Suppressor macrophage (primary cell): ENCODE measurements at places on chromosomes 2 and 18.
A peak's percentile ranks its signal among the peaks of the same experiment; 100 is the strongest.

DNA sequence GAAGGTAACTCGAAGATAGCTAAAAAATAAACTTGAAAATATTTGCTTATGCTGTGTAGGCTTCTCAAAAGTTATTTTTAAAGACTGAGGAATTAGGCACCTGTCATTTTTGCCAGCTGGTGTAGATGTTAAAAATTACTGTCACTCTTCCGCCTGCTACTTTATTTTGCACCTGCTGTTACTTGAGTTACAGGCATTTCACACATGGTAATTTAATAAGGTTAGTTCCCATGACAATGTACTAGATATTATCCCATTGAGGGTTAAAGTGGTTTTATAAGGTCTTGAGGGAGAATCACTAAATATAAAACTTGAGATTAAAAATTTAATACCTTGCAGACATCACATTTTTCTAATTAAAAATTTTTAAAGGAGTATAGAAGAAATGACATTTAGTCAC is 26.6 kb downstream of the MYL1 start:
- no peak for DNase-seq

DNA sequence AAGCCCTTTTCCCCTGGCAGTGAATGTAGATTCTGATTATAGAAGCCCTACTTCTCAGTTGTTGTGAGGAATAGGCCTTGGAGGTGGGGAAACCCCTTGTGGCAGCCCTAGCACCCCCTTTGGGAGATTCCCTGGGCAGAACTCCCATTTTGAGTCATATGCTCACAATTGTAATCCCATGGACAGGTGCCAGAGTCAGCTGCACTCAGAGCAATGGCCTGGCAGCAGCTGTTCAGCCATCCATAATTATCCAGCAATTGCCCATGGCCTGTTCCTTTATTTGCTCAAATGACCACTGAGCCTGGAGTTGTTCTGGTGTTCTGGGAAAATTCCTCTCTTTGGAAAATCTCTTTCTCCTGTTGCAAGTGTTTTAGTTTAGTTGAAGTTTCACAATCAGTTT is 71.7 kb downstream of the PTRHD1 start:
- peak; percentile 17 for DNase-seq

GRCh38 chr2:100823665-100824438 is 3.9 kb downstream of the NPAS2 start:
- DNase-seq = no peak

GRCh38 chr2:237786936-237787335 is 11.6 kb upstream of the RBM44 start:
- no peak for DNase-seq

DNA sequence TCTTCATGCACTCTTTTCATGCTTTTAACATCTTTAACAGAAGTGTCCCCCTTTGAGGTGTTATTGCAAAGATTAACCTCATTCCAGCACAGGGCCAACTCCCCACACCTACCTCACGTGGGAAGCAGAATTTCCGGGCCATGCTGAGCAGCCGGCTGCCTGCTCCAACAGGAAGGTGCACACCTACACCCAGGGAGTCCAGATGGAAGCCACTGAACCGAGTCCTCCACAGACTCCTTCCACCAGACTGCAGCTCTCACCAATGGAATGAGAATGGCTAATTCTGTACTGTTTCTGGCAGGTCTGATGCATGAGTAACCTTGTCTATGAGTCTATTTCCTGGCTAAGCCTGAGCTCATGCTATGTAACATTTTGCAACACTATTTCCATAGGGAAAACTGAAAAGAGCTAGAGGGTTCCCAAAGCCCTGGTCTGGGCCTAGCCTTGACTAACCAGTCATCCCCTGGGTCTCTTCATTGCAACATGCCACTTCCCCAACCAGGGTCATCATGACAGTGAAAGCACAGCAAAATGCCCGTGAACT is 11.0 kb downstream of the ERFE start:
- peak; percentile 62 for DNase-seq

GRCh38 chr18:13726972-13727331 is 479 bp downstream of the RNMT start:
- no peak for DNase-seq

GRCh38 chr2:219352448-219353023 is 20.0 kb upstream of the RESP18 start:
- DNase-seq = peak; percentile 93

DNA sequence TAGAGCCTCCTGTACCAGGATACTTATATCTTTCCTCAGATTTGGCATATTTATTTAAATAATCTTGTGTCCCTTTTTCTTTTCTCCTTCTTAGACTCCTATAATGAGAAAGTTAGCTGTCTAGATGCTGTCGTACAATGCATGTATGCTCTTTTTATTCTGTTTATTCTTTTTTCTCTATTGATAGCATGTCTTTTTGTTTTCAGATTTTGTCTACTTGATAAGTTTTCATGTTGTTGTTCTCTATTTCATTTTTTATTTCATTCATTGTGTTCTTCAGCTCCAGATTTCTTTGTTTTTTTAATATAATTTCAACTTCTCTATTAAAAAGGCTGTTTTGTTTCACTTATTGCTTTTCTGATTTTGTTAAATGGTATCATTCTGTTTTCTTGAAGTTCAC is 674.3 kb upstream of the POU3F3 start:
- no peak for DNase-seq

- no peak for DNase-seq
Measured at GRCh38 chr18:6279308-6279707, 135.4 kb downstream of the L3MBTL4 start.

DNA sequence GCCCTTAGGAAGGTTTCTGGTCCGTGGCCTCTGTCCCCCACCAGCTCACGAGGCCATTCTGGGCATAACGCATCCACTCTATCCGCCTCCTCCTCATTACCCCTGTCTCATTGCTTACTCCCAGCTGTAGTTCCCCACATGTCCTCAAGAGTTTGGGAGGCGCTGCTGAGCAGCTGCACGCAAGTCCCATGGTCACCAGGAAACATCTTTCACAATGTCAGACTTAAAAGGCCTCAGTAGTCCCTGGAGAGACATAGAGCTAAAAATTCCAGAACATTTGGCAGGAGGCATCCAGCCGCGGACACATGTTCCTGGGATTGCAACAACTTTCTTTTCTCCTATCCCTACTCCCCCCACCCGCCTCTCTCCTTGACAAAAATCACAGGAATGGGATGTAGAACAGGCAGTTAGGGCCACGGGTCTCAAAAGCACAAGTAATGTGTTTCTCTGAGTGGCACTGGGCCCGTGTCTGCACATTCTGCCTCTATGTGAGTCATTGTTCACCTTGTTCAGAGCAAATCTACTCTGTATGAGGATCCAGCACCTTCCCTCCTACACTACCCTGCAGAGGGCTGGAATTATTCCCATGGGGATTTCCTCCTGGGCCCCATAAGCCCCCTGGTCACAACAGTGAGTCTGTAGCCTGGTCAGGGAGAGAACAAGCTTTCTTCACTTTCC is 8.1 kb downstream of the LBH start:
- DNase-seq = peak; percentile 76

DNA sequence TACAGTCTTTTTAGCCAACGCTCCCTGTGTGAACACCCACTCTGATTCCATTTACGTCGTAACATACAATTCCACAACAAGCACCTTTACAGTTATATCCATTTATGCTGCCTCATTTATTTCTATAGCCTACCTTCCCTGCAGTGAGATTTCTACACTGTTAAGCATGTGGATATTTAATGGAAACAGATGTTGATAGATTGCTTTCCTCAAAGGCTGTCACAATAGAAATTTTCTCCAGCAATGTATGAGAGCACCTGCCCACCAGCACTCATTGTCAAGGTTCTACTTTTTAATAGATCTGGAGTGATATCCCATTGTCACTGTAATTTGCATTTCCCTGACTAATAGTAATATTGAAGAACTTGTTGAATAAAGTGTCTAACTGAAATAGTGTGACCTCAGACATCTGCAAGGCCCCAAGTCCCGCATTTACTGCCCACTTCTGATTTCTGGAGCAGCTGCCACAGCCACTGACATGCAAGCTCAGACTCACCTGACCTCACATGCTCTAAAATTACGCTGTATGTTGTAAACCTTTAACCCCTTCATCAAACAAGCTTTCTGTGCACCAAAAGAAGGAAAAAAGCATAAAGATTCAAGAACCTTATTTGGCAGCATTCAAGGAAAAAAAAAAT is 295.1 kb downstream of the CNTNAP5 start:
- no peak for DNase-seq

DNA sequence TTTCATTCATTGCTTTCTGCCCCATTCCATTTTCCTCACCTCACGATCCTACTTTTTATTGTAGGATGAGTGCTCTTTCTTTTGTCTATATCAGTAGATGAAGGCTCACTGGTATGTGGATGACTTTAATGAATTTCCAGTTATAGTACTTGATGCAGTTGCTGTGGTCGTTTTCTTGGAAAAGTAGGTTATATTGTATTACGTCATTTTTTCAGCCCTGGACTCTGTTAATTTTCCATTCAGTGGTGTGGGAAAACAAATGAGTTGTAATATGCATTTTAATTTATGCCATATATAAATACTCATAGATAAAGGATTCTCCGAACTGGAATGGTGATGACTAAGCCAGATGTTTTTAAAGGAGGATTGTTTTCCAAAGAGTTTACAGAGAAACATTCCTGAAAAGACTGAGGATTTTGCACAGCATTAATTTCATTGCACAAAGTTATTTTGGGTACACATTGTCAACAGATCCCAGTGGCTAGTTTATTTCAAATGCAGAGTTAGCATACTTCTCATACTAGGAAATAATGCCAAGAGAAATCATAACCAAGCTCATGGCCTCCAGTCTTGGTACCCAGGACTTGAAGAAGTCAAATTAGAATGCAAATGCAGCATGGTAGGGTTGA is 189.7 kb downstream of the PAX3 start:
- DNase-seq = no peak

DNA sequence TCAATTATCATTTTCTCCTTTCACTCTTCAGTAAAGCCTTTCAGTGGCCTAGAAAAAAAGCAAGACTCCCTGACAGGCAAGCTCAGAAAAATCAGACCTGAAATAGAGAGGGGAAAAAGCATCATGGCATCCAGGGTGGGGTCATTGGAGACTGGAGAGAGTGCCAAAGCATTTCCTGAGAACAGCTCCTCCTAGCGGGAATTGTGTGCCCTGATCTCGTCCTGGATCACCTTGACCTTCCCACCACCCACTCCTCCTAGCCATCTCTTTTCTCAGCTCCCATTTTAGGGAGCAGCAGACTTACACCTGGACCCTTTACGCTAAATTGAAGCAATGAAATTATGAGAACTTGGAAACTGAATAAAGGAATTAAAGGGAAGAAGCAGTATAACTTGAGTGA is 176.6 kb downstream of the VWC2L start:
- no peak for DNase-seq

DNA sequence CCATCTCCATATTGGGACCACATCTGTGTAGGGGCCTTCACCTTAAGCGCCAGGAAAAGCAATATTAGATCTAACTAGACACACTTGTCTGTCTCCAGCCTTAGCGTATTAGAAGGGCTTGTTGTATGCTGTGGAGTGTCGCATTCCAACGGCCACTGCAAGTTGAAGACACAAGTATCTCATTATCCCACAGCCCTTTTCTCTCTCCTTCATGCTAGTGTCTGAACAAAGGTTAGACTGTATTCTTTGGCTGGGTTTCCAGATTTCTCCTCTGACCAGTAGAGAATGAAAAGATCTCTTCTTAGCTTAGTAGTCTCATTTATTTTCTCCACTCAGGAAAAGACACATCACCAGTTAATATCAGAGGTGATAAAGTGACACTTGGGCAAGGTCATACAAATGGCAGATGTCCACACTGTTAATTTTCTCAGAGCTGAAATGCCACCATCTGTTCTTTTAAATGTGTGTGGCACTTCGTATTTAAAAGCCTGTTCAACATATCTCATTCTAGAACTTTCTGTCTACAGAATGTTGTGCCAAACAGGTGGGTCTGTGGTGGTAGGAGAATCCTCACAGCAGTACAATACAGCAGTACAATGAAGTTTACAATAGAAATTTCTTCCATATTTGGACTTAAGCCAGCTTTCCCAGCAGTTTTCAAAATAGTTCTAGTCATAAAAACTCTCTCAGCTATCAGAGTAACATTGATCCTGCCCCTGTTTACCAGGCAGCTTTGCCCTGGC is 94.0 kb upstream of the ITGA6 start:
- no peak for DNase-seq

DNA sequence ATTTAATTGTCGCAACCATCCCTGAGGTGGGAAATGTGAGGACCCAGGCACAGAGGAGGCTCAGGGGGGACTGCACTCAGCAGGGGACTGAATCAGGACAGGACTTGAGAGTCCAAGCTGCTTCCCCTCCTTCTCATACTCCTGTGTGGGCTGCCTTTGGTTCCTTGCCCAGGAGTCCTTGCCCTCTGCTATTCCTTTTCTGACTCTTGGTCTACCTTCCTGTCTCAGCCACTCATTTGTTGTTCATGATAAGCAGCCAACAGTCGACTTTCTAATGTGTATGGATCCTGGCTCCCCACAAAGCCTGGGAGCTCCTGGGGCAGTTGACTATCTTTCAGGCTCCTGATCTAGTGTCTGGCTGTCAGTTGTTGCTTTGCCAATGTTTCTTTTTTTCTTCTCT is 28.3 kb downstream of the GATA6 start:
- no peak for DNase-seq

- DNase-seq = no peak
Measured at GRCh38 chr2:26621469-26622199, 19.5 kb downstream of the CIB4 start.

- no peak for DNase-seq
Measured at GRCh38 chr2:72841462-72842125, 15.8 kb upstream of the EXOC6B start.

- DNase-seq = no peak
Measured at GRCh38 chr18:76963936-76964335, 141.6 kb downstream of the ZNF236 start.

DNA sequence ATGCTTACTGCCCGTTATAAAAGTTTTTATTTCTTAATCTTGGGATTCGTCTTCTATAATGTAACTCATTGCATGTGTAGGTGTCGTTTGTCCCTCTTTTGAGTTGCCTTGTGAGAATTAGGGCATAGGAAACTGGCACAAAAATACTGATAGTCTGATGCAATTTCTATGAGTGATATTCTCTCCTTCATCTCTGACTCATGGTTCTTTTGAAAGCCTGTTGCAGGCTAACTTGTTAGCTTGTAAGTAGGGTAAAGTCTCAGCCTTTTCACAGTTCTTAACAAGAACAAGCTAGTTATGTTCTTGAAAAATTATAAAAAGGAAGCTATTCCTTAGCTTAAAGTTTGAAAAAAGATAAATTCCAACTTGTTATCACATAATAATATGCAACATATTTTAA is 1085.4 kb upstream of the NRXN1 start:
- DNase-seq = no peak

- no peak for DNase-seq
Measured at GRCh38 chr2:30365201-30365600, 81.8 kb upstream of the LCLAT1 start.
